Peyer's patch (tissue), 4 donors: ENCODE measurements at places on chromosomes 4 and X. TPM values are rescaled to one million over a fixed set of nuclear protein-coding genes. Genes with fewer than 3 reads are reported as not detected.

PDCL2 gene
- total RNA-seq = not detected

EDNRA gene
- 0.88 TPM for total RNA-seq

SLBP gene
- 25.6 TPM for total RNA-seq

ZCCHC4 gene
- total RNA-seq = 55.3 TPM

MAGEE1 gene
- total RNA-seq = 0.80 TPM

LARP1B gene
- 36.3 TPM for total RNA-seq

- H3K27me3 ChIP-seq = no peaks in the 10 kb centered on the region
- DNase-seq = no peak
- H3K4me1 ChIP-seq = no peaks in the 10 kb centered on the region
- H3K27ac ChIP-seq = no peak overlapping the region
- H3K4me3 ChIP-seq = no peak overlapping the region
- no peaks in the 10 kb centered on the region for H3K36me3 ChIP-seq
Observed at GRCh38 chrX:17380221-17380620, 5.2 kb downstream of the NHS start.

DNA sequence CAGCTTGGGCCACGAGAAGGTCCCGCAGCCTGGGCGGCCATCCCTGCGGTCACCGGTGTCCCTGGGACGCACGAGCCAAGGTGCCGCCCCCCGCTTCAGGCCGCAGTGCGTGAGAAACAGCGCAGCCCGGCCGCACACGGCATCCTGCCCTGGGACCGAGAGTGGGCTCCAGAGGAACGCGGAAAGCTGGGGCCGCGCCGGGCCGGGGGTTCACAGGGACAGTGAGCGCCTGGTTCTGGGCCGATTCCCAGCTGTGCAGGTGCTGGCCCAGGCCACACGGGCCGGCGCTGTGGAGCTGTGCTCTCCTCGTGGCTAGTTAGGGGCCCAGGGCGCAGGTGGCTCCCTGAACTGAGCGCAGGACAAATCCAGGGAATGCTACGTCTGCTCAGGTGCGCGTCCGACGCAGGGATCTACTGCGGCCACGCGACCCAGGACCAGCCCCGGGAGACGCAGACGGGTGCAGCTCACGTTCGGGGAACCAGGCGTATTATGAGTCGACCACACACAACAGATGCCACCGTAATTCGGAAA, 25.8 kb upstream of the GTPBP6 start:
- no peak overlapping the region for H3K27ac ChIP-seq
- DNase-seq = no peak
- H3K36me3 ChIP-seq = no peaks in the 10 kb centered on the region
- H3K4me1 ChIP-seq = no peaks in the 10 kb centered on the region

DNA sequence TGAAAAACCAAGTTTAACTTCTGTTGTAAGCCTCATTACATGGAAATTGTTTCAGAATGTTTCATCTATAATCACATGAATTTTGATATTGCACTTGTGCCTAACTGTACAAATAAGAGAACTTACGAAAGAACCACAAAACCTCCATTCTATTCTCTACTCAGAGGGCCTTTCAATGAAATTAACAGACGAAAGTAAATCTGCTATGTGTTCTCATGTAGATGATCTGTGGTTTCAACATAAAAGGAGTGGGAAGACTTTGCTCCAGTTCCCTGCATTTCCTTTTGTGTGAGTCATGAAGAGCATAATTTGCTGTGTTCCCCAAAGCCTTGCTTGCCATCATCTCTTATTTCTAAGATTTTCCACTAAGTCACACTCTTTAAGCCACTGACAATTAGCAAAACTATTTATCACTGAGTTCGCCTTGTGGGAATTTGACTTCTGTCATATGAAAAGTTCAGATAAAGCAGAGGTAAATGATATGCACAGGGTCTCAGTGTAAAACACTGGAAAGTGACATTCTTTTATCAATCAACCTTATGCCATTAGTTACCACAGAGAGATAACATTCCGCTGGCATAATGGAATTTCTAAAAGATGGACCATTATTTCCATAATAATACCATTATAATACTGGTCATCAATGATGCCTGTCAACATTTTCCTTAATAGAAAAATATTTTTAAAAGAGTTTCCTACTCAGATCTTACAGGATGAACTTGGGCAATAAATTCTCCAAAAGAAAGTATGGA, 329.8 kb downstream of the NR3C2 start:
- H3K36me3 ChIP-seq = no peaks in the 10 kb centered on the region
- no peak overlapping the region for H3K4me3 ChIP-seq
- no peak for DNase-seq
- H3K27me3 ChIP-seq = no peaks in the 10 kb centered on the region
- H3K4me1 ChIP-seq = no peaks in the 10 kb centered on the region

GRCh38 chr4:71198958-71199357, 139.9 kb upstream of the SLC4A4 start:
- H3K4me3 ChIP-seq = no peak overlapping the region

DNA sequence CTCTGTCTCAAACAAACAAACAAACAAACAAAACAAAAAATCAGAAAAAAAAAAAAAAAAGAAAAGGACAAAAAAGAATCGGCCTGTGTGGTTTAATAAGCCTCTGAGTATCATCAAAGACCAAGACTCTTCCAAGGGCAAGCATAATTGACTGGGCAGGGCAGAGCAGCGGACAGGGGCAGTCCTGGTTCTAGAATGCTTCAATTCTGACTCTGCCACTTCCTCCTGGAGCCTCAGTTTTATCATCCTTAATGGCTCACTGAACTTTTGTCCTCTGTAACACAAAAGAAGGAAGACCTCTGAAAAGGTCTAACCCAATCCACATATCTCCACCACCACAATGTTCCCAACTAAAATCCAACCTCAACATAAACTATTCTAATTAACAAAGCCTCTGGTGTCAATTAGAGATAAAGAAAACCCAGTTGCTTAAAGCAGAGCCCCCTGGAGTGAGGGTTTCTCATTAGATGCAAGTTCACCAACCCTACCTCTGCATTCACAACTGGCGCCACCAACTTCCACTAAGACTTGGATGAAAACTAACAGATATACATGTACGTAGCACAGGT, 51.7 kb downstream of the TBC1D9 start:
- no peaks in the 10 kb centered on the region for H3K36me3 ChIP-seq
- H3K4me1 ChIP-seq = no peaks in the 10 kb centered on the region
- no peak for DNase-seq
- no peak overlapping the region for H3K27ac ChIP-seq
- H3K4me3 ChIP-seq = no peak overlapping the region

DNA sequence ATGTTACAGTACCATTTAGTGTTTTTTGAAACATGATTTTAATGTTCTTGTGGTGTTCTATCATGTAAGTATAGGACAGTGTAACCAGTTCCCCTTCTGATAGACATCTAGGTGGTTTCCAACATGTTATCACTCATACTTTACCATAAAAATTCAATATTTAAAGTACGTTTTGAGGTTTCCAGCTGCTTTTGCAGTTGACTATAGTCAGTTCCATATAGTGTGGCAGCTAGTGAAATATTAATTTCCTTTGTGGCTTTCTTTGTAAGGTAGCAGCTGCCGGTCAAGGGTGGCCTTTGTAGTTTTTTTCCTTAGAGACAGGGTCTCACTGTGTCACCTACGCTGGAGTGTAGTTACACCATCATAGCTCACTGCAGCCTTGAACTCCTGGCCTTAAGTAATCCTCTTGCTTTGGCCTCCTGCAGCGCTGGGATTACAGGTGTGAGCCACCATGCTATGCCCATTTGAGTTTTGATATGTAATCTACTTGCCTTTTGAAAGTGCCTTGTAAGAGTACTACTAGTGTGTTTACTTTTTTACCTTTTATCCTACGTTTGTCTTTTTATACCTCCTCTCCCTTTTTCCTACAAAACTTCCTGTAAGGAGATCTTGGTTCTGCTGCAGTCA, 63.0 kb downstream of the ARHGAP10 start:
- no peak overlapping the region for H3K4me3 ChIP-seq
- H3K36me3 ChIP-seq = no peaks in the 10 kb centered on the region
- no peak overlapping the region for H3K27ac ChIP-seq
- DNase-seq = no peak
- no peaks in the 10 kb centered on the region for H3K4me1 ChIP-seq

GRCh38 chr4:83662204-83662603, 126.3 kb downstream of the GPAT3 start:
- H3K27me3 ChIP-seq = no peaks in the 10 kb centered on the region
- no peak for DNase-seq
- no peaks in the 10 kb centered on the region for H3K36me3 ChIP-seq
- H3K4me1 ChIP-seq = no peaks in the 10 kb centered on the region
- no peak overlapping the region for H3K4me3 ChIP-seq
- no peak overlapping the region for H3K27ac ChIP-seq

- H3K4me1 ChIP-seq = no peaks in the 10 kb centered on the region
- H3K36me3 ChIP-seq = peaks cover 53% of the 10 kb centered on the region
- no peak overlapping the region for H3K27ac ChIP-seq
- H3K27me3 ChIP-seq = no peaks in the 10 kb centered on the region
- no peak for DNase-seq
- no peak overlapping the region for H3K4me3 ChIP-seq
Observed at GRCh38 chrX:47226531-47227333, 6.1 kb upstream of the USP11 start.

- H3K27me3 ChIP-seq = no peaks in the 10 kb centered on the region
- no peaks in the 10 kb centered on the region for H3K36me3 ChIP-seq
- H3K4me1 ChIP-seq = no peaks in the 10 kb centered on the region
- H3K4me3 ChIP-seq = no peak overlapping the region
- H3K27ac ChIP-seq = no peak overlapping the region
Observed at GRCh38 chr4:5932035-5932568, 39.2 kb upstream of the CRMP1 start.

DNA sequence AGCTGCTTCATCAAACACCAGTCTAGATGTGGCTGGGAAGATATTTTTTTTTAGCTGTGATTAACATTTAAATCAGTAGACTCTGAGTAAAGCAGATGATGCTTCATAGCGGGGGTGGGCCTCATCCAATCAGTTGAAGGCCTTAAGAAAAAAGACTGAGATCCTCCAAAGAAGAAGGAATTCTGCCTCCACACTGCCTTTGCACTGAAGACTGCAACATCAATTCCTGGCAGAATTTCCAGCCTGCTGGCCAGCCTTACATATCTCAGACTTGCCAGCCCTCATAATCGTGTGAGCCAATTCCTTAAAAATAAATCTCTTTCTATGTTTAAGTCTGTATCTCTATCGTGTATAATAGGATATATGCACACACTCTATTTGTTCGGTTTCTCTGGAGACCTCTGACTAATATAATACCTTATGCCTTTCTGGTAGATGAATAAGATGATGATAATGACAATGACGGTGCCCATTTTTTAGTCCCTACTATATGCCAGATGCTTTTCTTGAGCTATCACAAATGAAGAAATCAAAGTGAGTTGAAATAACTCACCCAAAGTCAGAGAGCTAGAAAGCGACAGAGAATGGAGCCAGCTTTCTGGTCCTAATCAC, 66.1 kb upstream of the SOD3 start:
- no peak overlapping the region for H3K4me3 ChIP-seq
- no peaks in the 10 kb centered on the region for H3K4me1 ChIP-seq
- DNase-seq = no peak
- H3K27ac ChIP-seq = no peak overlapping the region
- no peaks in the 10 kb centered on the region for H3K36me3 ChIP-seq

DNA sequence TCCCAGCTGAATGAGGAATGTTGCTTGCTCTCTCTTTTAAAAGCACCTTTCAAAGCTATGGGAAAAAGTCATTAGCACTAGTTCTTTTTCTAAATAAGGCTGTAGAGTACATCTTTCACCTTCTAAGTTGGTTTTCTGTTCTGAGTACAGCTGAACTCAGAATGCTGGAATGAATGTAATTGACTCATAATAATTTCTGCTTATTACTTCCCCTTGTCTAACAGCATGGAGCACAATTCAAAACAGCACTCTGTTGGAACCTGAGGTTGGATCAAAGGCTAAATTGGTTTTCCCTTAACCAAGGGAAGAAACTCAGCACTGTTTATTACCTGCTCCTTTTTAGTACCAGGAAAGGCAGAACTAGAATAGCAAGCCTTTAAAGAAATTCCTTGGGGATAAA, 33.5 kb upstream of the CYP2U1 start:
- H3K27ac ChIP-seq = no peak overlapping the region
- H3K4me3 ChIP-seq = no peak overlapping the region
- H3K36me3 ChIP-seq = no peaks in the 10 kb centered on the region
- H3K4me1 ChIP-seq = no peaks in the 10 kb centered on the region

DNA sequence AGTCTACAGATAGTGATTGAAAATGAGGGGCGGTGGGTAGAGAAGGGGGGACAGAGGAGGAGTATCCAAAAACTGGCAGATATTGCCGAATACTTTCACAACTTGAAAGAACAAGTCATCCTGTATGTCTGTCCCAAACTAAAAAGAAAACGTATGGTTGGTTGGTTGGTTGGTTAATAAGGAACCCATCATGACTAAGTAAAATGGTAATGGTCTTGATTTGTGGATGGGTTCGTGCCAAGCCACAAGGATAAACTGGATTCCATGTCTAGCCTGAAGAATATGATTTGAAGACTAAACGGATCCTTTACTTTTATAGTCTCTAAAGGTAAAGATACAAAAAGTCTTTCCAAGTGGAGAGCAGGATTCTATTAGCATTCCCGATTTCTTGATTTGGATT, 208.4 kb downstream of the DCLK2 start:
- no peaks in the 10 kb centered on the region for H3K27me3 ChIP-seq
- H3K4me1 ChIP-seq = no peaks in the 10 kb centered on the region
- H3K36me3 ChIP-seq = peaks cover 9% of the 10 kb centered on the region
- no peak for DNase-seq
- H3K4me3 ChIP-seq = no peak overlapping the region
- no peak overlapping the region for H3K27ac ChIP-seq

DNA sequence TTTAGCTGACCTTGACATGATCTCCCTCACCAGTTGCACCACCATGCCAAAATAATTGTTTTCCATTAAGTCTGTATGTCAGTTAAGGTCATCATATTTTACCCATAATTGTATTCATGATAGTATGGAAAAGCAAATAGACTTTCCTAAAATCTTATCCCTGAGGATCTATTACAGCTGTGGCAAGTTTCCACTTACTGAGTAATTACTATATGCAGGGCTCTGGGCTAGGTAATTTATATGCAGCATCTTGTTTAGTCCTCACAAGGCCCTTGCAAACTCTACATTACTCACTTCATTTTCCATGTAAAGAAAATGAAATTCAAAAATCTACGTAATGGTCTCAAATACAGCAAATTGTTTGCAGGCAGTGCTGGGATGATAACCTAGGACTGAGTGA, 34.8 kb downstream of the YIPF7 start:
- no peaks in the 10 kb centered on the region for H3K27me3 ChIP-seq
- no peak overlapping the region for H3K4me3 ChIP-seq
- H3K36me3 ChIP-seq = no peaks in the 10 kb centered on the region
- no peak for DNase-seq
- no peak overlapping the region for H3K27ac ChIP-seq

GRCh38 chrX:10576777-10577447, 43.5 kb downstream of the MID1 start:
- H3K27me3 ChIP-seq = no peaks in the 10 kb centered on the region
- H3K4me1 ChIP-seq = no peaks in the 10 kb centered on the region
- H3K4me3 ChIP-seq = no peak overlapping the region
- DNase-seq = no peak
- H3K36me3 ChIP-seq = no peaks in the 10 kb centered on the region

DNA sequence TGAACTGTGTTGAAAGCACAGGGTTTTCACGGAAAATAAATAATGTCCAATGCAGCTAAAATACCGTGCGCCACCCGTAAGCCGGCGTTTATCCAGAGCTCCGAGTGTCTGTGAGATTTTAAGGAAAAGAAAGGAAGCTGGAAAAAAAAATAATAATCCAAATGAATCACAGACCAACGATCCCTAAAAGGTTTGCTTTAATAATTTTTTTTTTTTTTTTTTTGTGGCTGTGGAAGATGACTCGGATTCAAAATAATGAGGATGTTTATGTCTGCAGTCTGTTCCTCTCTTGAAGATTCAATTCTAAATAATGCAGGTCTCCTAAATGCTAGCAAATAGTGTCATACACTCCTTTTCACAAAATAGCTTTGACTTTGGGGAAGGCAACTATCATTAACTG, 84.6 kb upstream of the PPP2R3B start:
- no peak for DNase-seq
- H3K27ac ChIP-seq = no peak overlapping the region
- no peaks in the 10 kb centered on the region for H3K4me1 ChIP-seq
- H3K27me3 ChIP-seq = no peaks in the 10 kb centered on the region
- H3K4me3 ChIP-seq = no peak overlapping the region
- no peaks in the 10 kb centered on the region for H3K36me3 ChIP-seq
